Motor neuron (in vitro differentiated cells): ENCODE measurements at places on chromosomes 5 and 9.

DNA sequence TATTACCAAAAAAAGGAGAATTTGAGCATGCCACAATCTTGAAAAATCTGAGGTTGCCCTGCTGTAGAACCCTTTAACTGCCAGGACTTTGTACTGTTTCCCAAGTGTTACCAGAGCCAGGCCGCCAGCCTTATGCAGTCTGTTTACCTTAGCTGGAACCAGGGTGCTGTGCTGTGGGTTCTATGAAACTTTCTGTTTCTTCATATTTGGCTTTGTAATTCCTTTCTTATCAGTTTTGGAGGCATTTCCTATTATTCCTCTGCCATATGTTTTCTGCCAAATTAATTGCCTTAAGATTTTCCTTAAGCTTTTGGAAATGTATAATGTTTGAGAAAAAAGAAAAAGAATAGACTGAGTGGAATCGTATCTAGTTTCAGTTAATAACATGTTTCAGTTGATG lies 2.1 kb downstream of the S1PR3 start:
- no peak for ATAC-seq

GRCh38 chr5:80246001-80246758 lies 9.7 kb downstream of the SERINC5 start:
- no peak for ATAC-seq

DNA sequence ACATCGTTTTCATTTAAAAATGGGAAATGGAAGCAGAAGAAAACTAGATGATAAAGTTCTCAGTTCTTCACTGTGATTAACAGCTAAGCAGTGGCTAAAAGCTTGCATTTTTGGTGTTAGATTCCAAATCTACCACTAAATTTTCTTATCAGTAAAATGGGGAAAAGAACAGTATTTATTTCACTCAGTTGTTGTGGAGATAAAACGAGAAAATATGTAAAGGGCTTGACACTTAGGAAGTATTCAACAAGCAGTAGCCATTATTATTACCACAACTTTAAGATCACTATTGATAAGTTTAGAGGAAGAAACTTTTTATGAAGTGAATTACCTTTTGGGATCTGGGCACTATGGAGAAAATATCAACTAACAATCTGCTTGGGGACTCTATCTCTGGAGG lies 4.5 kb downstream of the STOM start:
- no peak for ATAC-seq

DNA sequence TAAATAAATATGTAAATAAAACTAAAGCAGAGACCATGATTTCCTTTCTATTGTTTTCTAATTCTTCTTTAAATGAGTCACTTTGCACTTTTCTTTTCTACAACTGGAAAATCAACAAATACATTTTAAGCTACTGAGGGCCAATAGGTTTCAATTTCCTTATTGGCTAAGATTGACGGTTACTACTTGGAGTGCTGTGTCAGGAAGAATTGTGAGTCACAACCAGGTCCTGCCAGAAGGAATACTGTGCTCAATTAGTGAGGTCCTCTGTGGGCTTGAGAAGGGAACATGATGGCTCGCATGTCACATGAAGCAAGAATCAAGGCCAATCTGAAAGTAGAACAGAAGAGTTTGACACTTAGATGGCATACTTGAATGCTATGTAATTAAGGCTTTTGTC lies 110.8 kb downstream of the HMHB1 start:
- ATAC-seq: no peak

DNA sequence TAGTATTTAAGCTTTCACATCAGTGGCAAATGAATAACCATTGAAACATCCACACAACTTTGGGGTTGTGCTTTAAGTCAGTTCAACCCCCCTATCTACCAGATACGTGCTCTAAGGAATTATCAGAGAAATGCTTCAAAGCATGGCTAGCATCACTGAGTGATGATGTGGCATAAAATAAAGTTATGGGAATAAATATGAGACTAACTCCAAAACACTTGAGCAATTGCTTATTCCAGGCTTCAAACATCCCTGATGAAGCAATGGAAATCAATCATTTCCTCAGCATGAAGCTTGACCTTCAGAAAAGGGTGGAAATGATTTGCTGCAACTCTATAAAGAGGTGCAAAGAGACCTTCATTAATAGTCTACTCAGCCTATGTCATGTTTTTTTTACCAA lies 292.0 kb upstream of the SMC2 start:
- no peak for ATAC-seq

- peak; percentile 81 for ATAC-seq
Observed at GRCh38 chr5:179166886-179167841, 107.0 kb downstream of the ZNF354C start.

- ATAC-seq: no peak
Observed at GRCh38 chr9:13166996-13167395, 112.5 kb downstream of the MPDZ start.

- no peak for ATAC-seq
Observed at GRCh38 chr5:156641686-156642085, 208.4 kb upstream of the PPP1R2B start.

DNA sequence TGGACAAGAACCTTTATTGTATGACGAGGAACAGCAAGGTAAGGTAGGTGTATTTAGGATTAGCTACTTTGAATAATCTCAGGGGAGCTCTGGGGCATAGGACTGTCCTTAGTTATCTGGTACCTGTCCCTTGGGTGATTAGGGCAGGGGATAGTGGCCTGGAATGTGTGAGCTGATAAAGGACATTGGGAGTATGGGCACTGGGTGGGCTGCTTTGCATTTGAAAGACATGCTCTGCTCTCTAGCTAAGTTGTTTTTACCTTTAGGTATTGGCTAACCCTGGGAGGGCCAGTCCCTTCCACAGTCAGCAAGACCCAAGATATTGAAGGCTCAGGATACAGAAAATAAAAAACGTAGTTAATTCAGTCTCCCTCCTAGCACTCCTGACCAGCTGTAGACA lies 282.8 kb upstream of the C9orf72 start:
- ATAC-seq: no peak

DNA sequence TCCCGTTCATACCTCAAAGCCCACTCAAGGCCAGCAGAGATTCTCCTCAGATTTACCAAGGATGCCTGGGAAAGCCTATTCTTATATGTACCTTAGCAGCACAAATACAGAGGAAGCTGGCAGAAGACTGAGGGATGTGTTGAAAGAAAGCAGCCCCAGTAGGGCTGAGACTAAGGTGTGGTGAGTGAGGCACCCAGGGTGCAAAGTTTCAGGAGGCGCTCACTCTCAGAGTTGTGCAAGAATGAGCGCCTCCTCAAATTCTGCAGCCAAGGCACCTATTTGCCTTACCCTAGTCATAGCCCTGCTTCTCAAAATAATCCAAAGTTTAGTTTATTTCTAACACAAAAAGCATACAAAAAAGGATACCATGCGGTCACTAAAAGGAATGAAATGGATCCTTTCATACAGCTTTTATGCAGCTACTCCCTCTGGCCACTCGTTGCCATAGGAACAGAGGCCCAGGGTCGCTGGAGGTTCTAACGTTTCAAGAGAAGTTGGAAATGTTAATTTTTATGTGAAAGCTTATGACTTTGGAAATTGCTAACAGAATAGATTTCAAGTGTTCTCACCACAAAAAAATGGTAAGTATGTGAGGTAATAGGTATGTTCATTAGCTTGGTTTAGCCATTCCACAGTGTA lies 79.7 kb upstream of the SMIM23 start:
- ATAC-seq: no peak

DNA sequence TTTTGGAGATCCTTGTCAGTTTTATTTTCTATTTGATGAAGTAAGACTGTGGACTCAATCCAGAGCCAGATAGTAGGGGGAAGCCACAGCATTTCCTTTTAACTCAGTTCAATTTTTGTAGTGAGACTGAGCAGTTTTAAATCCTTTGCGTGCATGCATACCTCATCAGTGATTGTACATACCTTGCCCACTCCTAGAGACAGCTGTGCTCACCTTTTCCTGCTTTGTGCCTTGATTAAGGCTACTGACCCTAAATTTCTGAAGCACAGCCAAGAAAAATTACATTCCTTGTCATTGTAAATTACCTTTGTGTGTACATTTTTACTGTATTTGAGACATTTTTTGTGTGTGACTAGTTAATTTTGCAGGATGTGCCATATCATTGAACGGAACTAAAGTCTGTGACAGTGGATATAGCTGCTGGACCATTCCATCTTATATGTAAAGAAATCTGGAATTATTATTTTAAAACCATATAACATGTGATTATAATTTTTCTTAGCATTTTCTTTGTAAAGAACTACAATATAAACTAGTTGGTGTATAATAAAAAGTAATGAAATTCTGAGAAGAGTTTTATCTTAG lies 17.8 kb downstream of the DIMT1 start:
- ATAC-seq: no peak

DNA sequence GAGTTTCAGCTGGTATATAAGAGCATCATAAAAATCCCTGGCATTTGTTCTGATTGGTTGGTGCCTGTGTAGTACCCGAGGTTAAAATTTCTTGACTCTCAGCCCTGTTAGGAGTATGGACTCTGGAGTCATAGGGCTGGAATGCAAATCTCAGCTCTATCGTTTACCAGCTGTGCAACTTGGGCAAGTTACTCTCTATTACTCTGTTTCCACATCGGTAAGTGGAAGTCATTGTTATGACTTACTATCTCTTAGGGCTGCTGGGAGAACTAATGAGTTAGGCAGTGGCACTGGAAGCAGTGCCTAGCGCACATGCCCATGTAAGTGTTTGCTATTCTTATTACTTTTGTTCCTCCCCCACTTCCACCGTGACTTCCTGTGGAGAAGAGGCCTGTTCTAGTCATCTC lies 141.6 kb downstream of the BOD1 start:
- ATAC-seq: no peak

GRCh38 chr9:126494746-126495145 lies 119.0 kb upstream of the LMX1B start:
- ATAC-seq: no peak

- no peak for ATAC-seq
Observed at GRCh38 chr5:121396716-121397115, 455.0 kb upstream of the FTMT start.

- ATAC-seq: no peak
Observed at GRCh38 chr9:105127863-105128220, 116.6 kb upstream of the SLC44A1 start.

- ATAC-seq: no peak
Observed at GRCh38 chr9:121950441-121950840, 142.7 kb downstream of the TTLL11 start.
